GM20000 (cell line): ENCODE measurements at places on chromosomes 5 and 9.

GRCh38 chr5:151051066-151051930, 29.5 kb downstream of the TNIP1 start:
- DNase-seq = peak; percentile 82

GRCh38 chr5:124459984-124460383, 286.5 kb downstream of the ZNF608 start:
- DNase-seq = no peak

DNA sequence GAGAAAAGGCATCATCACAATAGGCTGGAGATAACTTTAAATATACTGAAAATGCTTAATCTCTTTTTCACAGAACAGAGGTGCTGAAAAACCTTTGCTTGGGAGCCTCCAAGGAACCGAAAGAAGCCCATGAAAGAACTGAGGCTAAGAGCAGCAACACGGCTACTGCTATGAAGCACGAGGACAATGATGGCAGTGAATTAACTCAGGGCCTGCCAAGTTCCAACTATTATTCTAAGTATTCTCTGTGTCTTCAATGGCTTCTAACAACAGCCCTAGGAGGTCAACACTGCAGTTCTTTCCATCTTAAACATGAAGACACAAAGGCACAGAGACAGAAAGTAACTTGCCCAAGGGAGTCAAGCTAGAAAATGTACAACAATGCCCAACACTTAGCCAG, 293.0 kb upstream of the DAP start:
- no peak for DNase-seq

GRCh38 chr9:129812385-129812784, 9.4 kb downstream of the TOR1B start:
- DNase-seq = no peak

DNA sequence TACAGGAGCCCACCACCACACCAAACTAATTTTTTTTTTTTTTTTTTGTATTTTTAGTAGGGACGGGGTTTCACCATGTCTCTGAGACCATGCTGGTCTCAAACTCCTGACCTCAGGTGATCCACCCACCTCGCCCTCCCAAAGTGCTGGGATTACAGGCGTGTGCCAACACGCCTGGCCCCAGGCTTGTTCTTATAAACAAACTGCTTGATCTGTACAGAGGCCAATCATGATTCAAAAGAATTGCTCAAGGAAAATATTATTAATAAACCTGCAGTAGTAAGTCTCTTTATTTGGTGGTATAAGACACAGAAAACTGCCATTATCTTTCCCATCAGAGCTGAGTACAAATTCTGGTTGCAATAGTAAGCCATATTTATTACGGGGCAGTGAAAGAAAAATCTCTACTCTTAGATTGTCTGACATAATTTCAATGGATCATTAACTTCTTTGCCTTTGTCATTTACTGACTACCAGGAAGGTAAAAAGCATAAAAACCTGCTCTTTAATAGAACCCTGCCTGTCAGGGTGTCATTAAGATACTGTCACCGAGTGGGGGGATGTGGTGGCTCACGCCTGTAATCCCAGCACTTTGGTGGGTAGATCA, 33.3 kb downstream of the RASEF start:
- DNase-seq = no peak

- DNase-seq = no peak
Observed at GRCh38 chr5:135263022-135263668, 135.9 kb downstream of the MACROH2A1 start.

GRCh38 chr5:110103081-110103480, 413.4 kb downstream of the MAN2A1 start:
- no peak for DNase-seq

DNA sequence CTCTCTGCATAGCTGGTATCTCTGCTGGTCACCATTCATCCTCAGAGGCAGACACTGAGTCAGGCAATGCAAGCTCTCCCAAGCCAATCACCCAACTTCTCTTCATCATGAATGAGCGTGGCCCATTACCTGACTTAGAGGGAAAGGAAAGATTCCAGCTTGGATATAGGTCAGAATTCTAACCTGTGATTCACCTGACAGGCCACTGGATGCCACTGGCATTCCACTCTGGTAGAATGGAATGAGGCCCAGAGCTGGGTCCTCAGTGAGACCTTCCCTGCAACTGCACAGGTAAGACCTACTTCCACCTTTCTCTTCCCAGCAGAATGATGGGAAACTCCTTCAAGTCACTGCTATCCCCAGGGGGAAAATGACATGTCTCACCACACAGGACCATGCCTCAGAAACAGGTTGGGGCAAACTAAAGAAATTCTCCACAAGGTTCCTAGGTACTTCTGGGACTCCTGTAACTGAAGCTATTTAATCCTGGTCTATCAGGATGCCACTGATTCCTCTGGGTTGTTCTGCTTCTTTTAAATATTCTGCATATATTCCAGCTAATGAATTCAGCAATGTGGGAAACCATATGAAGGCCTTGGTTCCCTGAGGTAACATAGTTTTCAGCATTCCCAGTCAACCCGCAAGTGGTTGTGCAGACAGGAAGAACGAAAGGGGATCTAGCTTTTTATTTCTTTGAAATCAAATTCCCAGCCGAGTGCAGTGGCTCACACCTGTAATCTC, 62.0 kb downstream of the SUSD1 start:
- DNase-seq = peak; percentile 26

DNA sequence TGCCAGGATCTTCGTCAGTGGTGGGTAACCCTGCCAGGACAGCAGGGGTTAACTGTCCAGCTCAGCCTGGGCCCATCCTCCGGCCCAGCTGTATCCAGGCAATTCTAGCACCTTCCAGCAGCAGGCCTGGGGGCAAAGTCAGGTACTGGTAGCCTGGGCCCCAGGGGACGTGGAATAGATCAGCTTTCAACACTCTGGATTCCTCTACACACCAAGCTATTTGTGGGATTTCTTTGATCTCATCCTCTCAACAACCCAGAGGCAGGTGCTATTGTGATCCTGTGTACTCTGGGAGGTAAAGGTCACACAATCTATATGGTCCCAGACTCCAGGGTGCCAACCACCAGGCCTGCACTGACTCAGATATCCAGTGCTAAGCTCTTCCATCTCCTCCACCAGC, 8.7 kb upstream of the SPOUT1 start:
- DNase-seq = peak; percentile 6

DNA sequence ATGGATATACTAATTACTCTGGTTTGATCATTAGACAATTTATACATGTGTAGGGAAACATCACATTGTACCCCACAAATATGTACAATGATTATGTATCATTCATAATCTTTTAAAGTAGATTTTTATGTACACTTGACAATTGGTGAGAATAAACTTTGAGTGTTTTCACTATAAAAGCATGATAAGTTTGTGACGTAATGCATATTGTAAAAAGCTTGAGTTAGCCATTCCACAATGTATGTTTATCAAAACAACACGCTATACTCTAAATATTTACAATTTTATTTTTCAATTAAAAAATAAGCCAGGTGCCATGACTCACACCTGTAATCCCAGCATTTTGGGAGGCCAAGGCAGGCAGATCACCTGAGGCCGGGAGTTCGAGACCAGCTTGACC, 360.1 kb upstream of the ITGA1 start:
- no peak for DNase-seq

GRCh38 chr9:22033012-22033630, 24.0 kb upstream of the CDKN2B start:
- no peak for DNase-seq

DNA sequence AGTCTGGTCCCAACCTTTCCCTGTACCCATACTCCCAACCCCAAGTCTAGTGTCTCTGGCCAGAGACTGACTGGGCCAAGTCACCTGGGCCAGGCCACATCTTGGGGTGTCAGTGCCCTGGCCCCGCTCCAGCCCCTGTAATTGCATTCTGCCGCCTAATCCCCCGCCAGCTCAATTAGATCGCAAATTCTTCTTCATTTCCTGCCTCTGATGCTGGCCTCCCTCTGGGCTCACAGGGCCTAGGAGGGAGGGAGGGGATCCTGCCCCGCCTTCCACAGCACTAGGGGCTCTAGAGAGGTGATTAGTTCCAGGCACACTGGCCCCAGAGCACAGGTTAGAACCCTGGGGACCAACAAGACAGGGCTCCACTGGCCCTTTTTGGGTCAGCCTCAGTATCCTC, 5.5 kb downstream of the CXXC5 start:
- no peak for DNase-seq
